ENCODE measurements at places on chromosomes 3 and 15.

DNA sequence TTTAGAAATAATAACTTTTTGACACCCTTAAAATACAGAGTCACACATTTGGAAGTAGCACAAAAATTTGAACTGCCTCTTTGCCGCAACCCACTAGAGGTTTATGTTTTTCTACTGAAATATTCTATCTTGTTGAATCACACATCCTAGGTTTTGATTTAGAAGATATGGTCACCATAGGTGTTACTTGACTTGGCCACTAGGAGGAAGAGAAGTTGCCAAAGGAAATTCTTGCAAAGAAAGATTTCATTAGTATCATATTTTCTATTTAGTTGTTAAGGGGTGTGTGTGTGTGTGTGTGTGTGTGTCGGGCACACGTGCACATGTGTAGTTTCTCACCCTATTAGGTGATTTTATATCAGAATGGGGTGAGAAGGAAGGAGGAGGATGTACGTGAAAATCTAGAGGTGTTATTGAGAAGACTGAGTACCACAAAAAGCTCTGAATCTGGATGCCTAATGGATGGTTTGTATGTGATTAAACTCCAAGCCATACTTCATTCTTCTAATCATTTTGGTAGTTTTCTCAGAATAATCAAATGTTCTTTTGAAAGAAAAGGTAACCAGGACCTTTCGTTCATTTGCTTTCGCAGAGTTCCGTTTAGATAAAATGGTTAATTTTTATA lies 31.5 kb downstream of the ZFAND6 start:
- DNase-seq, result no peak

DNA sequence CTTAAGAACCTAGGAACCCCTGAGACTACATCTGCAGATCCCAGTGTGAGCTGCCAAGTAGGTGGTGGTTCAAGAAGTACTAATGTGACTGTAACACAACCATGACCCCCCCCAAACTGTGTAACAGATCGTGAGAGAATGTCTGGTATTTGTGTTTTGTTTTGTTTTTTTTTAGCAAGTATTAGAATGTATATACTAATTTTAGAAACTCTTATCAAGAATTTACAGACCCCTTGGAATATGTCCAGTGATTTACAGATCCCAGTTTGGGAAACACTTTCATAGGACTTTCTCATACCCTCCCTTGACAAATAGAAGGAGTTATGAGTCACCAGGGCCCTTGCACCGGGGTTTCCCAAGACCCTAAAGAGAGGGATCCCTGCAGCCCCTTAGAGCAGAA lies 79.8 kb downstream of the SEMA5B start:
- no peak for DNase-seq

DNA sequence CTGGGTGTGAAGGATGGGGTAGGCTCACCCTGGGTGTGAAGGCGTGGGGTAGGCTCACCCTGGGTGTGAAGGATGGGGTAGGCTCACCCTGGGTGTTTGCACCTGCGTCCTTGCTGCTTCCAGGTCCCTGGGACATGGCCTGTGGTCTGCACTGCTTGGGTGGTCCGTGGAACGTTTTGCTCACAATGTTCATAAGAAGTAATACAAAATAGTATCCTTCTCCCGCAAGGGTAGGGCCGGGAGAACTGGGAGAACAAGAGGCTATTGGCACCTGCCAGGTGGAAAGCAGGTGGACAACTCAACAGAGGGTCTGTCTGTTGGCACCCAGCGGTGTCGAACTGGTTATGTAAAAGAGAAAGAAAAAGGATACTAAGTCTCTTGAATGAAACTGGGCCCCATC lies 17.0 kb upstream of the PCSK6 start:
- DNase-seq, result no peak

DNA sequence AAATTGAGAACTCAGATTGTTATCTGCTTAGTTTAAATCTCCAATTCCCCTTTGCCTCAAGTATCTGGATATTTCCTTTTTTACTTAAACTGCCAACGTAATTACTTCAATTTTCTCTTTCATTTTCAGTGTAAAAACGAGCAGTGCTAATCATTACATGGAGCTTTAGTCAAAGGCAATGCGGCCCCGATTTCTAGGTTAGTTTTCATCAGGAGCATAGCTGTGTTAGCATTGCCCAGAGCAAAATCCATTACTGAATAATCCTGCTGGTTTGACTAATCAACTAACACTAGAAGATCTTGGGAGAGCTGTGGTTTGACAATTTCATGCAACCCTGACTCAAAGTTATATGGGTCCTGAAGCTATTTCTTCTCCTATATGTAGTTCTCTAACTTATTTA lies 46.2 kb downstream of the ZPLD1 start:
- no peak for DNase-seq

DNA sequence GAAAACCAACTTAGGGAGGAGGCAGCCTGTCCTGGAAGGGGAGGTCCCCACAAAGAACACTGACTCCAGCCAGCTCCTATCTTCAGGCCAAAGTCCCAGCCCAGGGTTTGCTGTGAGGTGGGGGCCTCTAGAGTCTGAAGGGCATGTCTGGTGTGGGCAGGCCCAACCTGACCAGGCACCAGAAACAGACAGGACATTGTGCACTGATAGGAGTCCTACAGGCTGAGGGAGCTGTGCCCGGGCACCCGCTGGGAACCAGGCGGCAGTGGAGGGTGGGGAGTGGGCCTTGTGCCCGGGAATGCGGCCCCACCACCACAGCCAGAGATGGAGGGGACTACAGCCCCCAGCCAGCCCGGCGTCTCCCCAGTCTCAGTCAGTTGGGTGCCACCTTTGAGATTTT lies 161.4 kb downstream of the WNT7A start:
- DNase-seq, result no peak

GRCh38 chr3:16085410-16085809 lies 89.1 kb upstream of the GALNT15 start:
- DNase-seq, result no peak

DNA sequence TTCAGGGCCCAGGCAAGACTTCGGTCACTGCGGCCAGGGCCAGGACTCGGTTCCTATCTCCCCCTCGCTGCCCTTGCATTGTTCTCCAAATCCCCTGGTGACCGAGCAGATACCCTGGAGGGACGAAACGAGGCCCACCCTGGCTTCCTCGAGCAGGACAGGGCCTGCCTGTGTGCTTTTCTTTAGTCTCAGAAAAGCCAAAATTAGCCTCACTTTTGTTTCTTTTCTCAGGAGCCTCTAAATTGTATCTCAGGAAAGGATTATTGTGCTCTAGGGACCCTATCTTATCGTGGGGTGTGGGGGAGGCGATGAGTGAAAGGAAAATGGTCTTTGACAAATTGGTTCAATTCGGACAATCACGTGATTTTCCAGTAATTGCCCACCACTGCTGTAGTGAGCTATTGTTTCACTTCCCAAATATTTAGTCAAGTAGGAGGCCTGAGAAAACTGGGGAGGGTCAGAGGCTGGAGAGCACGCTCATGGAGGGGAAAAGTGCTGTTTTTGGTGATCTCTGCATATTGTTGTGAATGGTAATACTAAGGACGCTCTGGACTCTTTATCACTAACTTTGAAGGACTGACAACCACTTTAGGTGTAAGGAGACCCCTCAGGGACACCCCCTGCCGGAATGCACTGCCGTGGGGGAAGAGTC lies 61.6 kb downstream of the TMEM44 start:
- no peak for DNase-seq

DNA sequence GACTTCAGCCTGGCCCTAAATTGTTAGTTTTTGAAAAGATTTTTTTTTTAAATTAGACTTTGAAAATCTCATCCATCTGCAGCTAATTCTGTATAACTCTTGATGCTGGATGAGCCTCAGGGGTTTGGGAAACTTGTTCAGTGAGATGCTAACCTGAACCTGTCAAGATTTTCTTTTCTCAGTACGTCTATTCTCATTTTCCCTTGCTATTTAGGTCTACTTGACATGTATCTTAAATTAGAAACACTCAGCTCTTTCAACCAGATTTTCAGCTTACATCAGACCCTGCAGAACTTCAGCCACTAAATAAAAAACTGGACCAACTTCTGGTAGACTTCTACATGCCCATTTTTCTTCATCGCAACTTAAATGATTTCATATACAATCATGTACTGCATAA lies 61.4 kb downstream of the MFSD1 start:
- DNase-seq, result no peak

DNA sequence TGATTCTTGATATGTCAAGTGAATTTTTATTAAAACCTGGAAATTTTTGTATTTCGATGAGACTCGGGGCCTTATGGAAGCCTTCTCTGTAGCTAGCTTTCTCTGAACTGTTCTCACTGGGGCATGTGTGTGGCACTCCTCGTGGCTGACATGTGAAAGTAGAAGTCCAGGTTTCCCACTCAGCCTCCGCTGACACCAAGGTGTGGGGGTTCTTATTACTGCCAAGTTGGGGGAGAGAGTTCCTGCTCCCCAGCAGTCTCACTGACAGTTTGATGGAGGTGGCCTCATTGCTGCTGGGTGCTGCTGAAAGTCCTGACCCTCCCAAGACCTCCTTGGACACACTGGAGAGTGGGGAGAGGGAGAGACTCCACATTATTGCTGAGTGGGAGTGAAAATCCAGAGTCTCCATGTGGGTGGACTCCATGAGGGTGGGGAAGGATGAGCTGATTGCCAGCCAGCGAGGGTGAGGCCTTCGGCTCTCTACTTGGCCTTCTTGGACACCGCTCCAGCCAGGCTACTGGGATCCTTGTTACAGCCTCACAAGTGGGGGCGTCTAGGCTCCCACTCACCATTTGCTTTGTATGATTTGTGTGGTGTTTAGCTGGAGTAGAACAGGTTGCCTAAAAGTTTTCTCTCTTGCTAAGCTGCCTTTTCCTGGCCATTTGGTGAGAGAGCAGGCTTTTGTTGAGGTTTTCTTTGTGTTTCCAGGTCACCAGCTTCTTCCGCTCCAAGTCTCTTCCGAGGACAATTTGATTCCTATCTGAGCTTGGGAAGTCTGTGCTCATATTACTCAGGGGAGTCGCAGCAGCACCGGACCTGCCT lies 64.1 kb downstream of the LSM3 start:
- no peak for DNase-seq

DNA sequence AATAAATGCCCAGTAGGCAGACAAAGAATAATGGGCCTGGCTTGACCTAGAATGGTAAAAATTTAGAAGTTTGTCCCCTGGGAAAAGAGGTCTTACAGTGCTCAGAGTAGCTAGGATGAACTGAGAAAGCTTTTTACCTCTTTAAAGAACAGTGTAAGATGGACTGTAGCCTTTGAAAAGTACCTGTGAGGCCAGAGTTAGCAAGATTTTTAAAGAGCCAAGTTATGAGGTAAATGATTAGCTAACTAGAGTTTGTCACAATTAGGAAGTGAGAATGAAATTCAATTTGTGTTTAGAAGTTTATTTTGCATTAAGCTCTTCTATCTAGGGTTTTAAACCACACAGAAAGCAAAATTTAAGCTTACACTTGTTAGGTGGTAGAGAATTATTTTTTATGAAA lies 480.9 kb downstream of the ZIC1 start:
- no peak for DNase-seq

- DNase-seq, result no peak
Measured at GRCh38 chr3:50318615-50319014, 3.9 kb downstream of the HYAL2 start.

- no peak for DNase-seq
Measured at GRCh38 chr3:62167566-62168262, 205.6 kb downstream of the FEZF2 start.

GRCh38 chr3:123853686-123854372 lies 30.3 kb downstream of the MYLK start:
- no peak for DNase-seq

DNA sequence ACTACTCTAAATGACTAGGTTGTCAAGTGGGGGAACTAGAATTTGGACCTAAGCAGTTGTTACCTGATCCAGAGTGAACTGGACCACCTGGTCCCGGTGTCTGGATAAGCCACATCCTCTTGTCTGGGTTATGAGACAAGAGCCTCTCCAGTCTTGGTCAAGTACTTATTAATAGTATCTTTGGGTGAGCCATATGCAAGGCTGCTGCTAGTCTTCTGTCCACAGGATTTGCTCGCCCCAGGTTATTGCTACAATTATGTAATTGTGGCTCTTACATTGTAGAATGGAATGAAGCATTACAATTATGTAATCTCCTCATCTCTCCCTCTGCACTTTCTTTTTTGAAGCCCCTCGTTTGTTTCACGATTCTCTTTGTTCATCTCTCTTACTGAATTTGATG lies 24.0 kb upstream of the AGBL1 start:
- no peak for DNase-seq

DNA sequence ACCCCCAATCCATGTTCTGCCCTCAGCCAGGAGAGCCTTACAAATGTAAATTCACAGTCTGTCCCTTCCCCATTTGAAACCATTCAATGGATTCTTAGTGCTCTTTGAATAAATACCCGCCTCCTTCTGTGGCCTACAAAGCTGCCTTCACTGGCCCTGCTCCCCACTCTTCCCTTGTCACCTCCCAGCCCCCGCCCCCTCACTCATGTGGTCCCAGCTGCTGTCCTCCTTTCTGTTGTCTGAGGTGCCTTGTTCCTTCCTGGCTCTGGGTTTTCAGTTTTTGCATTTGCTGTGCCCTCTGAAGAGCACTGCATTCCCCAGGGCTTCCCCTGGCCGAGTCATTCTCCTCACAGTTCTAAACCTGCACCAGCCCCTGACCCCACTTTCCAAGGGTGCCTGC lies 3.2 kb downstream of the EFCAB12 start:
- no peak for DNase-seq

DNA sequence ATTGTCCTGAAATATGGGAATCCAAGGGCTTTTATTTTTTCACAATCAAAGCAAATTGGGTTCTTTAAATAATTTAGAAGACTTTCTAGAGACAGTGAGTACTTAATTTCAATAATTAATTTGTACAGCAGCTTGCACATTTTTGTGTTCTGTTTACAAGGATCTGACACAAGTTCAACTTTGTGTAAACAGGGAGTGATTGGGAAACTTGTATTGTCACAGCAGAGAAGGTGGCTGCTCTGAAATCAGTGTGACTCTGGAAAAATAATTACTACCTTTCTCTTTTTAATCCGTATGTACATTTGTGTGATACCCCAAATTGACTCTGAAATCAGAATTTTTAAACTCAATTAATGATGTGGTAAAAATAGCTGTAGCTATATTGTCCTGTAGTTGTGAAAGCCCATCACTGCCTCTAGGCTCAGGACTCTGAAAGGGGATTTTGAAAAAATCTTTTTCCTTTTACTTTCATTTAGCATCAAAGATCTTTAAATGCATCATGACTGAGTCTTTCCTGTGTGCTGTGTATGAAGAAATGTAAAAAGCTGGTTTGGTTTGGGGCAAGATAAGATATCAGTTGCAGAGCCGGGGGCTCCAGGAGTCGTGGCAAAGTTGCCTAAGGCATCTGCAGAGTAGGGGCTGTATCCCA lies 45.1 kb downstream of the MFSD1 start:
- no peak for DNase-seq

- DNase-seq, result no peak
Measured at GRCh38 chr3:132822266-132822665, 100.1 kb upstream of the NPHP3 start.

DNA sequence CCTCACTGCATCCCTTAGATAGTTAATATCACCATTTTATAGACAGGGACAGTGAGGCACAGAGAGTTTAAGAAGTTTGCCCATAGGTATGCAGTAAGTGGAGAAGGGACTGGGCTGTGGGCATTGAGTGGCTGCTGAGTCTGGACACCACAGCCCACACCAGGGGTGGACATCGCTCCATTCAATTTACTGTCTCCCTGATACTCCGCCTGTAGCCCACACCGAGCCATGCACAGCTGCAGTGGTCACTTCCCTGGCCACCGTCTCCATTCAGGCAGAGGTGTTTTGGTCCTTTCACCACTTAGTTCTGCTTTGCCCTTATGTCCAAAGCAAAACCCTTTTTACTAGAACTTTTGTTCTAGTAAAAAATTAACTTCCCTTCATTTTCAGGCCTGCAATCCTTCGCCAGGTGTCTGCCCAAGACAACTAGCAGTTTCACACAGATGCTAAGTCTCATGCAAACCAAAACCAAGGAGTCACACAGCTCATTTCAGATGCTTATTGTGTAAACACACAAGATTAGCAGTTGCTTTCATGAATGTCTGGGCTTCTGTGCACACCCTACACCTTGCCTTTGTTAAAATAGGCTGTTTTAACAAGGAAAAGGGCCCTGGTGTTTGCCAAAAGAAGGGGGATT lies 30.1 kb downstream of the ZNF35 start:
- no peak for DNase-seq
